Motor neuron (in vitro differentiated cells): ENCODE measurements at places on chromosomes 2 and 18. TPM values are rescaled to one million over a fixed set of nuclear protein-coding genes. Genes with fewer than 3 reads are reported as not detected.

GRCh38 chr2:43906448-43907109 is 67.8 kb downstream of the ABCG8 start:
- peak; percentile 59 for ATAC-seq

GRCh38 chr2:181463588-181463987 is 6.4 kb downstream of the ITGA4 start:
- no peak for ATAC-seq

DNA sequence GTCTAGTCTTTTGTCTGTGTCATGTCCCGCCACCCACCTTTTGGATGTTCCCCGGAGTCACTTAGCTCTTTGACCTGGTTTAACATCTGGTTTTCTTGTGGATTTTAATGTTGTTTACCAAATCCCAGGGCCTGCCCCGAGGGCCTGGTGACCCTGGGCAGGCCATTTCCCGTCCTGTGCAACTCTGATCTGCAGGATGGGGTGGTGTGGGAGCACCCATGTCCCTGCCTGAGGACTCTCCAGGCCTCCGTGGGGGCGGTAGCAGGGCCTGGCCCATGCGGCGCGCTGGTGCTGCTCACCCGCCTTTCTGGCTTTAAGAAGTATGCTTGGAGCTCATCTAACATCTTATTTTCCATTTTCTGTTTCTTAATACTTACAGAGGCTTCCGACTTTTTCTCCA is 10.7 kb downstream of the RAMP1 start:
- no peak for ATAC-seq

GRCh38 chr2:121955426-121955825 is 200.0 kb downstream of the TSN start:
- peak; percentile 88 for ATAC-seq

GRCh38 chr2:66578054-66578686 is 143.2 kb downstream of the MEIS1 start:
- ATAC-seq, result peak; percentile 21

CNOT9 gene
- 66.9 and 69.4 TPM in 2 replicates for total RNA-seq

CXCR1 gene
- total RNA-seq, result 0.28 and 0.34 TPM in 2 replicates

IRS1 gene
- total RNA-seq, result 47.0 and 53.1 TPM in 2 replicates
